ENCODE measurements at places on chromosomes 4 and X. TPM values are rescaled to one million over a fixed set of nuclear protein-coding genes. Genes with fewer than 3 reads are reported as not detected.

The SPANXD gene
- not detected for total RNA-seq

The FOXO4 gene
- 26.6 TPM for total RNA-seq

- DNase-seq = no peak
- peaks cover 3% of the 10 kb centered on the region for H3K36me3 ChIP-seq
- H3K27ac ChIP-seq = no peak overlapping the region
- H3K4me1 ChIP-seq = peaks cover 12% of the 10 kb centered on the region
Observed at GRCh38 chr4:121827853-121828252, 4.2 kb upstream of the CCNA2 start.

DNA sequence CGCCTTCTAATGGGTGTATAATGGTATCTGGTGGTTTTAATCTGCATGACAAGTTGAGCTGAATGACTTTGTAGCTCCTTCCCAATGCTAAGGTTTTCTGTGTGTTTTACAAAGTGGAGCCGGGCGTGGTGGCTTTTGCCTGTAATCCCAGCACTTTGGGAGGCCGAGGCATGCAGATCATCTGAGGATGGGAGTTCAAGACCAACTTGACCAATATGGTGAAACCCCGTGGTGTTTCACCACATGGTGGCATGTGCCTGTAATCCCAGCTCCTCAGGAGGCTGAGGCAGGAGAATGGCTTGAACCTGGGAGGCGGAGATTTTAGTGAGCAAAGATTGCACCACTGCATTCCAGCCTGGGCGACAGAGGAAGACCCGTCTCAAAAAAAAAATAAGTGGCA lies 28.9 kb downstream of the ARFIP1 start:
- peaks cover 11% of the 10 kb centered on the region for H3K4me1 ChIP-seq
- DNase-seq = no peak
- H3K27ac ChIP-seq = no peak overlapping the region
